ENCODE measurements at places on chromosomes 5 and 9.

GRCh38 chr5:143314659-143315058 is 88.8 kb downstream of the NR3C1 start:
- no peak overlapping the region for H3K4me3 ChIP-seq
- H3K36me3 ChIP-seq, result peaks cover 39% of the 10 kb centered on the region
- H3K4me1 ChIP-seq, result peaks cover 7% of the 10 kb centered on the region

DNA sequence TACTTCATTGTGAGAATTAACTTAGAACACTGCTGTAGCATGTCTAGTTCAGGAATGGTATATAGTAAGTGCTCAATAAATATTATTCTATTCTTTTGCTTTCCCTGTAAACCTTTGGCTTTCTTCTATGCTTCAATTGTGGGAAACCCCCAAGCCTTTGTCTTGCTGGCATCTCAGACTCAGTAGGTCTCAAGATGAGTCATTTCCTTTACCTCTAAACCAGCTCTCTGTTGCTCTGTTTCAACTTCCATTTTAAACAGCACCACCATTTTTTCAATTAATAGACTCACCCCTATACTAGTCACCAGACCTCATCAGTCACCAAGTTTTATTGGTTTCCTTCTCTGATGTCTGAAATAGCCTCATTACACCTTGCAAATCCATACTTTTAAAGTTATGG is 43.5 kb downstream of the DMAC1 start:
- peaks cover 21% of the 10 kb centered on the region for H3K36me3 ChIP-seq
- H3K4me3 ChIP-seq, result peak overlapping the region; percentile 49
- H3K4me1 ChIP-seq, result peaks cover 19% of the 10 kb centered on the region
- H3K27ac ChIP-seq, result peak overlapping the region; percentile 81
- no peak for DNase-seq
- H3K27me3 ChIP-seq, result no peaks in the 10 kb centered on the region

DNA sequence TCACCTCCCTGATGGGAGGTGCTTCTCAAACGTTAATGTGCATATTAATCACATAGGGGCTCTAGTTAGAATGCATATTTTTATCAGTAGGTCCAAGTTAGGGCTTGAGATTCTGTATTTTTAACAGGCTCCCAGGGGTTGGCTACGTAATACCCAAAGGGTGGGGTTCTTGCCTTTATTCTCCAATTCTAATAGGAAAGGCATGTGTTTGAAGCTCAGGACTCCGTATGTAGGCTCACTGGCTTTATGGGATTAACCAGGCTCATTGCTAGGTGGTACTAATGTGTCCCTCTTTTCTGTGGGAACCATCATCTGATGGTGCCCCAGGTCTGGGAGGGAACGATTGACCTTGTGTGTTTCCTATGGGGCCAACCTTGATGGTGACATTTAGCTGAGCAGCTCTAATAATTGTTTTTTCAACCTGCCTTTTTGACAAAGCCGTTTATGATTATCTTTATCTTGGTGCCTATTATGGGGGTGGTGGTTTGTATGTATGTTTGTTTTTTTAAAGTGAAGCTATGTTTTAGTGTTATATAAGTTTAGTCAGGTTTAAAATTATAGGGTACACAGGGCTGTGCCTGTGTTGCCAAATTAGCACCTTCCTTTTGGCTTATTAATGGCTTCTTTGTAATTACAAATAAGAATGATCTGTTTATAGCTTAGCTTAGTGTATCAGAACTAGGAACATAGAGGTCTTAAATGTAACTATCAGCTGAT is 20.8 kb downstream of the TJP2 start:
- no peaks in the 10 kb centered on the region for H3K36me3 ChIP-seq
- H3K4me3 ChIP-seq, result no peak overlapping the region
- H3K27ac ChIP-seq, result no peak overlapping the region

- peaks cover 12% of the 10 kb centered on the region for H3K27me3 ChIP-seq
- H3K36me3 ChIP-seq, result no peaks in the 10 kb centered on the region
- H3K4me3 ChIP-seq, result no peak overlapping the region
- no peak overlapping the region for H3K27ac ChIP-seq
- peaks cover 3% of the 10 kb centered on the region for H3K4me1 ChIP-seq
Observed at GRCh38 chr5:52620315-52620714, 167.4 kb upstream of the ITGA1 start.

GRCh38 chr5:10735569-10736276 is 25.3 kb downstream of the DAP start:
- DNase-seq, result no peak
- H3K4me3 ChIP-seq, result no peak overlapping the region
- no peaks in the 10 kb centered on the region for H3K27me3 ChIP-seq
- H3K36me3 ChIP-seq, result peaks cover 36% of the 10 kb centered on the region
- peaks cover 4% of the 10 kb centered on the region for H3K4me1 ChIP-seq
- no peak overlapping the region for H3K27ac ChIP-seq

GRCh38 chr5:67355120-67355713 is 158.6 kb upstream of the CD180 start:
- H3K4me1 ChIP-seq, result peaks cover 10% of the 10 kb centered on the region
- H3K27ac ChIP-seq, result no peak overlapping the region
- H3K36me3 ChIP-seq, result no peaks in the 10 kb centered on the region
- no peak for DNase-seq
- H3K4me3 ChIP-seq, result no peak overlapping the region
- H3K27me3 ChIP-seq, result peaks cover 3% of the 10 kb centered on the region

- peaks cover 73% of the 10 kb centered on the region for H3K27me3 ChIP-seq
- peaks cover 3% of the 10 kb centered on the region for H3K36me3 ChIP-seq
- H3K27ac ChIP-seq, result no peak overlapping the region
Observed at GRCh38 chr9:89899573-89899972, 294.8 kb downstream of the GADD45G start.

DNA sequence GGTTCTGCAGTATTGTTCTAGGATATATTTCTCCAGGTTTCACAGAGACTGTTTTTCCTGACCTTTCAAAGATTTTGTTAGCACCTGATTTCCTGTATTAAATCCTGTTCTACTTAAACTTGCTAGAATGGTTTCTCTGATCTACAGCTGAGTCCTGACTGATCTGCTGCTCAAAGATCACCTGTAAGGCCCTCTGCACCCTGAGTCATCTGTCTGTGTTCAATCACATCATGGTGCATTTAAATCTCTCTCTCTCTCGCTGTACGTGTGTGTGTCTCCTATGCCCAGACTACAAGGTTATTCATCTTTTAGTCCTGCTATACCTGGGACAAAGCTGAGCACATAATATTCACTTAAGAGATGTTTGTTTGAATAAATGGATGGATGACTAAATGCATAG is 13.3 kb upstream of the C5orf63 start:
- DNase-seq, result no peak
- no peaks in the 10 kb centered on the region for H3K36me3 ChIP-seq
- H3K27me3 ChIP-seq, result peaks cover 2% of the 10 kb centered on the region
- peaks cover 5% of the 10 kb centered on the region for H3K4me1 ChIP-seq
- H3K27ac ChIP-seq, result no peak overlapping the region

DNA sequence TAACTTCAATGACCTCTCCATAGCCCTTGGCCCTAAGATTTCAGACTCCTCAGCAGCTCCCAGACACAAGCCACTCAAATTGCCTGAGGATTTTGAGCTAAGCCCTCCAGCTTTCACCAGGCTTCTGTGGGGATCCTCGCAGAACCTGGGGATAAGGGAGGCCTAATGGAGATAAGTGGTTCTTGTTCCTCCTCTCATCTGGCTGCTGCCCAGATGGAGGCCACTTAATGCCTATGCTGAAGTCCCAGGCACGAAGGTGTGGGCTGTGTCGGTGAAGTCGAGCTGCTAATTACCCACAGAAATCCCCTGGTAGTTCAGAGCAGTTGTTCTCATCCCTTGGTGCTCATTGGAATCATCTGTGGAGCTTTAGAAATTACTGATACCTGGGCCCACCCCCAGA is 10.3 kb upstream of the FAT2 start:
- no peak for DNase-seq
- H3K27ac ChIP-seq, result no peak overlapping the region
- H3K27me3 ChIP-seq, result peaks cover 24% of the 10 kb centered on the region
- no peaks in the 10 kb centered on the region for H3K4me1 ChIP-seq

DNA sequence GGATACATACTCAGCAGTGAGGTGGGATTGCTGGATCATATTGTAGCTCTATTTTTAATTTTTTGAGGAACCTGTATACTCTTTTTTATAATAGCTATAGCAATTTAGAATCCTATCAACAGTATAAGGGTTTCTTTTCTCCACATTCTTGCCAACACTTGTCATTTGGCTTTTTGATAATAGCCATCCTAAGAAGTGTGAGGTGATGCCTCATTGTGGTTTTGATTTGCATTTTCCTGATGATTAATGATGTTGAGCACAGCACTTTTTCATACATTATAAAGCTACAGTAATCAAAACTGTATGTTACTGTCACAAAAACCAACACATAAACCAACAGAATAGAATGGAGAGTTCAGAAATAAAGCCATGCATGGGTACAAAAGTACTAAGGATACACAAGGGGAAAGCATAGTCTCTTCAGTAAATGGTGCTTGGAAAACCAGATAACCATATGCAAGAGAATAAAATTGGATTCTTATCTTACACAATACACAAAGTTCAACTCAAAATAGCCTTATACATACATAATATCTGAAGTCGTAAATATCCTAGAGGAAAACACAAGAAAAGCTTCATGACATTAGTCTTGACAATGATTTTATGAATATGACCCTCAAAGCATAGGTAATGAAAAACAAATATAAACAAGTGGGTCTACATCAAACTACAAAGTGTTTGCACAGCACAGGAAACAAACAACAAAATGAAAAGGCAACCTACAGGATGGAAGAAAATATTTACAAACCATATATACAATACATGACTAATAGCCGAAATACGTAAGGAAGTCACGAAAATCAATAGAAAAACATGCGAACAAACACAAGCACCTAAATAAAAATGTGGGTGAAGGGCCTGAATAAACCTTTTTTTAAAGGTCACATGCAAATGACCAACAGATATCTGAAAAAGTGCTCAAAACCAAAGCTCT is 287.8 kb upstream of the DAB2 start:
- H3K36me3 ChIP-seq, result no peaks in the 10 kb centered on the region
- H3K4me1 ChIP-seq, result peaks cover 2% of the 10 kb centered on the region
- H3K27ac ChIP-seq, result no peak overlapping the region
- DNase-seq, result no peak
- H3K4me3 ChIP-seq, result no peak overlapping the region

DNA sequence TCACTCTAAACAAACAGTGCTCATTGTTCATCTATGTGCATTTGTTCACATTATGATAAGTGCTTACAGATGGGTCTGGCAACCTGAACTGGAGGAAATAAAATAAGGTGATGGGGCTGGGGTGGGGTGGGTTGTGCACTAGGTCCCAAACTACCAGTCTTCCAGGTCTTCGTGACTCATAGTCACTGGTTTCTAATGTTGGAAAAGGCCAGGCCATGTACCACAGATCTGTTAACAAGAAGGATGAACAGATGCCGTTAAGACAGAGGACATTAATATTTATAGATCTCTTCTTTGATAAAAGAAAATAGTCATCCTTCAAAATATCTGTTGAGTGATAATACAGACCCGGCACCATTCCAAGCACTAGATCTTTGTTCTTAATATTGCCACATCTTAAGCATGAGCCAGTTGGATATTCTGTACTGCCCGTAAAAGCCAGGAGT is 71.4 kb upstream of the STARD4 start:
- no peaks in the 10 kb centered on the region for H3K36me3 ChIP-seq
- no peak for DNase-seq
- H3K27ac ChIP-seq, result no peak overlapping the region
- peaks cover 2% of the 10 kb centered on the region for H3K27me3 ChIP-seq

DNA sequence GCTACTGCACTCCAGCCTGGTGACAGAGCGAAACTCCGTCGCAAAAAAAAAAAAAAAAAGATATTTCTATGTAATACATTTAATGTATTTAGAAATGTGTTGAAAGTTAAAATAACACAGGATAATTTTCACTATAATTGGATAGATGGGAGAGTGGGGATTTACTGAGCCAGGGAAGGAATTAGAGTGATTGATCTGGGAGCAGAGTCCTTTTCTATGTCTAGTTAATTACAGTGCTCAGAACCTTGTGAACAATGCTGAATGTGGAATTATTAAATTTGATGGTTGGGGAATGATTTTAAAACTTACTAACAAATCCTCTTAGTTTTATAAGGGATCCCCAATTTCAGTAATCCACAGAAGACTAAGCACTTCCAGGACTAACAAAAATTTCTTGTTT is 239.7 kb downstream of the CSNK1G3 start:
- no peak overlapping the region for H3K4me3 ChIP-seq
- H3K27ac ChIP-seq, result no peak overlapping the region
- H3K4me1 ChIP-seq, result no peaks in the 10 kb centered on the region

DNA sequence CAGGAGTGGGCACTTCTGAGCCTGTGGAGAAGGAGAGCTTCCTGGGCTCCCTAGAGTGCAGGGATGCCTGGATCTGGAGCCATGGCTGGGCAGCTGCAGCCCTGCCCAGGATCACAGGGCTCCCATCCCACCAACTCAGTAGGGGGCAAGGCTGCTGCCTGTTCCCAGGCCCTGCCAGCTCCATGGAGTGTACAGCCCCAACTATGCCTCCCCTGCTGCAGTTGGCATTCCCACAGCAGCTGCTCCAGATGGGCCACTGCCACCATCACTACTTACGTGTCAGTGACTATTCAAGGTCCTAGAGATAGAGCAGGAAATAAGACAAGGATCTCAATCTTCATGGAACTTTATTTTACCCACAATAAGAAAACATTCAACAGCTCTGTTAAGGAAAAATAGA is 107.1 kb upstream of the TNPO1 start:
- H3K27ac ChIP-seq, result no peak overlapping the region
- no peak for DNase-seq
- H3K27me3 ChIP-seq, result peaks cover 17% of the 10 kb centered on the region
- H3K36me3 ChIP-seq, result no peaks in the 10 kb centered on the region

GRCh38 chr9:126688617-126689016 is 74.9 kb downstream of the LMX1B start:
- DNase-seq, result no peak
- peaks cover under 1% of the 10 kb centered on the region for H3K4me1 ChIP-seq
- no peak overlapping the region for H3K27ac ChIP-seq
- H3K27me3 ChIP-seq, result peaks cover 36% of the 10 kb centered on the region

DNA sequence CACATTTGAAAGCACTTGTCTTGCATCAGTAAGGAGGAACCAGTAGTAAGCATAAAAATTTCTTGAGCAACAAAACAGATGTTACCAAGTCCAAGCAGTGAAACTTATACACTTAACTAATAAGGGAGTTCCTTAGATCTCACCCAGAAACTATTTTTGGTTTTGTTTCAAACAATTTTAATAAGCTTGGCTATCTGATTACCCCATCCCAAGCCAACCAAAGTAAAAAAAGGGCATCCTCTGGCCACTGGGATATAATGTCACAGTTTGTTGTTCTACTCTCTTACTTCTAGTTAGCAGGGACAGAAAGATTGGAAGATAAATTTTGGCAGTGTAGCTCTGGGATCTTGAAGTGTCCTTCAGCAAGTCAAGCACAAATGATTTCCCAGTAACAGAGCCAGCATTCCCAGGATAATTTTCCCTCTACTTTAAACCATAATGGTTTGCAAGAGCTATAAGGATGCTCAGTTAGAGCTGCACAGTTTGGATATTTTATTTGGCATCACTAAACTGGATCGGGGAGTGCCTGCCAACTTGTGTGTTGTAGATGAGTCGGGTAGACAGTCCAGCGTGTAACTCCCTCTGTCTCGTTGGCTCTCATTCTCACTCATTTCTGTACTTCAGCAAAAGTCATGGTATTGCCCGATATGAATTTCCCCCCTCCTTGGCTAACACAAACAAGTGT is 161.9 kb upstream of the HMHB1 start:
- H3K4me1 ChIP-seq, result no peaks in the 10 kb centered on the region
- peaks cover 9% of the 10 kb centered on the region for H3K27me3 ChIP-seq
- DNase-seq, result no peak
- H3K4me3 ChIP-seq, result no peak overlapping the region
- H3K27ac ChIP-seq, result no peak overlapping the region
- no peaks in the 10 kb centered on the region for H3K36me3 ChIP-seq
